ENCODE measurements at places on chromosomes 5 and 9.

DNA sequence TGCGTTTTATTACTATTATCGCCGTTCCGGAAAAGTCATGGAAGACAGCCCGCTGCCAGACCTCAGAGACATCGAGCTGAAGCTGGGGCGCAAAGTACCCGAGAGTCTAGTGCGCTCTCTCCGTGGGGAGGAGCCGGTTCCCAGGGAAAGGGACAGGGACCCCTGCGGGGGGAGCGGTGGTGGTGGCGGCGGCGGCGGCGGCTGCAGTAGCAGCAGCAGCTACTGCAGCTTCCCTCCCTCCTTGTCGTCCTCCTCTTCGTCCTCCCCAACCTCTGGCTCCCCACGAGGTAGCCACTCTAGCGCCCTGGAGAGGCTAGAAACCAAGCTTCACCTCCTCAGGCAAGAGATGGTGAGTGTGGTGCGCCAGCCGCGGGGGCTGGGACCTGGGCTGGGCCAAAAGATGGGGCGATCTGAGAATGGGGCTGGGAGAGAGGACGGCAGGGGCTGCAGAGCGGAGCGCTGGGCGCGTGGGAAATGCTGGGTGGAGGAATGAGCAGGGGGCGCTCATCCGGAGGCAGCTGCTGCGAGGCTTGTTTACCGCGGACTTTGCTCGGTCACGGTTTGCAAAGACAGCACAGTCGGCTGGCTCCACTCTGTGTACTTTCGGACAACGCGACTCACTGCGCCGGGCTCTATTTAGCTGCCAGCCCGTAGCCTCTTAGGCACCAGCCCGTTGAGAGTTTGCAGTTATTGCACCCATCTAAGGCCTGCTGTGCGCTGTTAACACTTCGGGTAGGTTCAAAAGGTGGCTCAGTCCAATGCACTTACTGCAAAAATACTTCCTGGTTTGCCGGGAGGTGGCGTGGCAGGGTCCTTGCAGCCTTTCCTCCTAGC lies 1.1 kb downstream of the LURAP1L start:
- DNase-seq = peak; percentile 88

GRCh38 chr9:72038890-72039410 lies 21.5 kb downstream of the C9orf57 start:
- DNase-seq = peak; percentile 73

DNA sequence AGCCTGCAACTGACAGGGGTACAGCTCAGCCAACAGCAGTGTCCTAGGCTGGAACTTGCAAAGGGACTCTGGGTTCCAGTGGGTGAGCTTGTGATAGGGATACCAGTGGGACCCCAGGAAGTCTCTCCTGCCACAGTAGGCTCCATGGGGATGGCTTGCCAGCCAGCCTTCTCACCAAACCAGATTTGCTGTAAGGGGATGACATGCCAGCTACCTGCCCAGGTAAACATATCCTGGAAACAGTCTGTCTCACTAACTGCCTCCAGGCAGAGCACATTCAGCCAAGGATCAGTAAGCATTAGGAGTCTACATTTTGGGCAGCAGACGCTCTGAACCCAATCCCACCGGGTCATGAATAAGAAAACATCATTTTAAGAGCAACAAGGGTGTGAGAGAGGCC lies 49.9 kb downstream of the SIL1 start:
- DNase-seq = no peak

- peak; percentile 73 for DNase-seq
These were observed 79.8 kb downstream of the MAT2B start for GRCh38 chr5:163585206-163585605.

GRCh38 chr5:37755581-37755980 lies 84.3 kb downstream of the GDNF start:
- no peak for DNase-seq

- no peak for DNase-seq
These were observed 5.0 kb upstream of the RNF44 start for GRCh38 chr5:176542135-176542595.
